ENCODE measurements at places on chromosomes 4 and X. TPM values are rescaled to one million over a fixed set of nuclear protein-coding genes. Genes with fewer than 3 reads are reported as not detected.

AVPR2 gene
- 3.0 TPM for total RNA-seq

CLNK gene
- 0.26 TPM for total RNA-seq

- DNase-seq: no peak
Measured at GRCh38 chr4:112520598-112521122, 4.7 kb upstream of the NEUROG2 start.

MAGEA1 gene
- total RNA-seq: not detected

All from aorta (tissue), 5 donors.